ENCODE measurements at places on chromosomes 11 and 22.

DNA sequence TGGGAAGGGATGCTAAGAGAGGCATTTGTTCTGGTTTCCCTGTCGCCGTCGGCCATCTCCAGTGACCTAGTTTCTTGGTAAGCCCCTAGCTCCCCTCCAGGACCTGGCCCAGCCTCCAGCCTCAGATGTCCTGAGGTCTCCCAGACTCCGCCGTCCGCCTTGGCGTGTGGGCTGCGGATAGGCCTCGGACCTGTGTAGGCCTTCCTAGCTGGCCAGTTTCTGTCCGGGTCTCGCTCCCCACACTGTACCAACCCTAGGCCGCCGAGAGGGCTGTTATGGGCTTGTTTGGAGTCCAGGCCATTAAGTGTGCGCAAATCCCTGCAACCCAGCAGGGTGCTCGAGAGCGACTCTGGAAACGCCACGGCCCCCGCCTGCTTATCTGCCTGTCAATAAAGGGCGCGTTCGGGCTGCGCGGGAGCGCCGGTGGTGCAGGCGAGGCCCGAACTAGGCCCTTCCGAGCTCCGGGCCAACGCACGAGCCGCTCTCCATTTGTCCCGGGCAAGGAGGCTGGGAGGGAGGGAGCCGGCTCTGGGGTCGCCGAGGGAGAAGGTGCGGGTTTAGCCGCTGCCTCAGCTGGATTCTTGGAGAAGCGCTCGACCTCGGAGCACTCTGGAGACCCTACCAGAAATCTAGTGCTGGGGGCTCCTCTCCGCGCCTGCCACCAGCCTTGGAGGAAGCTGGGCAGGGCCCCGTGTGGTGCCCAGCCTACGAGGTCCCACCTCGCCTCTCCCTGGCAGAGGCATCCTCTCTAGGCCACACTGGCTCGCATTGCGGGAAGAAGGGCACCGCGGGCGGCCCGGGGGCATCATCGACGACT lies 8.7 kb upstream of the PAX6 start:
- no peak for DNase-seq

GRCh38 chr11:31997955-31998354 lies 92.9 kb upstream of the RCN1 start:
- no peak for DNase-seq

GRCh38 chr11:82194521-82194920 lies 539.1 kb downstream of the FAM181B start:
- no peak for DNase-seq

GRCh38 chr11:66953081-66953833 lies 4.9 kb downstream of the PC start:
- DNase-seq = no peak

Measured in GM12878 (cell line).